ENCODE measurements at places on chromosomes 11 and 22.

DNA sequence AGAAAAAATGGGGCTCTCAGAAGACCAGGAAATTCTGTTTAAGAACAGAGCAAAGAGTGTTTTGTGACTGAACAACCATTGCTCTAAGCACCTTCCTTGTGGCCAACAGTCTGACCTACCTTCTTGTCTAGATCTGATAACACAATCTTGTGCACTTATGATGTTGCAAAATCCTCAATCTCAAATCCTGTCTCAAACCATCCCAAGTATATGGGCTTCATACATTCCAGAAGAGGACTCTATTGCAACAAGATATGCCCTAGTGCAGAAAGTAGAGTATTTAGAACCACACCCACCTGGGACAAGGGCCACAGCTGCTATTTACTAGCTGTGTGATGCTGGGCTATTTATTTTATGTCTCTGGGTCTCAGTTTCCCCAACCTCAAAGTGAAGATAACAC is 27.1 kb downstream of the RASSF10 start:
- DNase-seq, result no peak

GRCh38 chr11:134564472-134565200 is 152.6 kb upstream of the B3GAT1 start:
- no peak for DNase-seq

DNA sequence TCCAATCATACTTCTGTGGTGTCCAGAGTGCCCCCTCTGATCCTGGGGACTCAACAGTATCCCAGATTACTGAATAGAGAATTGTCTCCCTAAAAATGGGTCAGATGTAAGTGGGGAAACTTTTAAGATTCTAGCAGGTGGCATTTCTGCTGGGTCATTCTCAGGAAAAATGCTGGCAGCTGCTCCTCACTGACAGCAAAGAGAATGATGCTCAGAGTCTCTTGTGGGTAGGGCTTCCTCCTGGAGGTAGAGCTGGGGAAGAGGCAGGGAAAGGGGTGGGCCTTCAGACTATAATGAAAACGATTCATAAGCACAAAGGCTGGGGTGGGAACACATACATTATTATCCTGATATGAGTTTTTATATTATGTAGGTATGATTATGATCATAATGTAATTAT is 647.2 kb downstream of the NELL1 start:
- no peak for DNase-seq

DNA sequence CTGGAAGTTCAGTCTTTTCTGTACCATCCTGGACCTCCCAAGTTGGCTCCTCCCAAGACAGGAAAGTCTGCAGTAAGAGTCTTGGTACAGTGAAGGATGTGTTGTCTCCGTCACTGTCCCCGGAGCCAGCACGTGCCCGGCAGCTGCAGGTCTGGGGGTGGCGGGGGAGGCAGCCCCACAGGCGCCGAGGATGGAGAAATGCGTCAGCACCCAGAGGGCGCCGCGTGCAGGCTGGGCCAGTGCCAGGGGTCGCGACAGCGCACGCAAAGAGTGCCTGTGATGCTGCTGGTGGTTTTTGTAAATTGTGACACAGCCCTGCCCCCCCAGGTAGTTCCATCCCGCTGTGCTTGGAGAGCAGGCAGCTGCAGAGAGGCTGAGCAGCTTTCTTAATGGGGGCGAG is 1200.5 kb downstream of the BRD1 start:
- DNase-seq, result no peak

DNA sequence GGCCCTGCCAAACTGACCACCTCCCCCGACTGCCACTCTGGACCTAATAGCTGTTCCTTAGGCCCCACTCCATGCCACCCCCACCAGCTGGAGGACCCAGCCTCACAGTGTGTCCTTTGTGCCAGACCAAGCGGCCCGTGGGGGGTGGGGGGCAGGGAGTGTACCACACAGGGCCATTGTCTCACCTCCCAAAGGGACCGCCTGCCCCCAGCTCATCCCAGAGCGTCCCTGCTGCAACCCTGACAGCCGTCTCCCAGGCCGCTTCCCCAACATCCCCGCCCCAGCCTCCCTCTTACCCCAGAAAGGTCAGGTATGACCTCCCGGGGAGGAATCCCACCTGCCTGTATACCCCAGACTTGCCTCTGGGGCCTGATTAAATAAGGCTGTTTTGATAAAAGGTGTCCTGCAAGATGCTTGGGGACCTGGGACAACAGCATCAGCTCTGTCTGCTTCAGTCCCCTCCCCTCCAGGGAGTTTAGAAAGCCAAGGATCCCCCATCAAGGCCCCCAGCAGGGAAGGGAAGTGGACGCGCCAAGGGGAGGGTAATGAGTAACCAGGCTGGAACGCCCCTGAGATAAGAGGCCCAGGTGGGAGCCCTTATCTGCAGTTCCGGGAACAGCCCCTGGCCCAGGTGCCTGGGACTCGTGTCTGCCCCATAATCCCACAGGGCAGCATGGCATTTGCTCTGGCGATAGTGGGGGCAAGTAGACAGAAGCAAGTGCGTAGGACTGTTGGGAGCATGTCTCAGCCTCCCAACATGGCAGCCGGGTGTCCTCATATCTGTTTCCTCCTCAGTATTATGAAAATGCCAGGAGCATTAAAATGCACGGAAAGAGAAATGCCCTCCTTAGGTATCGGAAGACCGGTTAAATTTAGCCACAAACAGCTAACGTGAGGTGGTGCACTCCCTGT is 9.0 kb downstream of the CDC42EP1 start:
- no peak for DNase-seq

GRCh38 chr11:130636722-130637464 is 188.4 kb downstream of the ADAMTS15 start:
- DNase-seq, result no peak

DNA sequence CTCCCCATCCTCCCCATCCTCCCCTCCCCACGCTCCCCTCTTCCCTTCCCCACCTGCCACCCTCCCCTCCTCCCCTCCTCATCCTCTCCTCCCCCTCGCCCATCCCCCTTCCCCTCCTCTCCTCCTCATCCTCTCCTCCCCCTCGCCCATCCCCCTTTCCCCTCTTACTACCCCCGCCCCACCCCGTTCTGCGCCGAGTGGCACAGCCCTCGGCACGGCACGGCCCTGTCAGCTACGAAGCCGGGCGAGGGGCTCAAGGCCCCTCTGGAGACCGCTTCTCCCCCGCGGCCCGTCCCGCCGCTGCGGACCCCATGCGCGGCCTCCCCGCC is 449.9 kb downstream of the OPCML start:
- DNase-seq, result no peak

Measured in NCI-H510A (cell line).